ENCODE measurements at places on chromosomes 1 and 21.

DNA sequence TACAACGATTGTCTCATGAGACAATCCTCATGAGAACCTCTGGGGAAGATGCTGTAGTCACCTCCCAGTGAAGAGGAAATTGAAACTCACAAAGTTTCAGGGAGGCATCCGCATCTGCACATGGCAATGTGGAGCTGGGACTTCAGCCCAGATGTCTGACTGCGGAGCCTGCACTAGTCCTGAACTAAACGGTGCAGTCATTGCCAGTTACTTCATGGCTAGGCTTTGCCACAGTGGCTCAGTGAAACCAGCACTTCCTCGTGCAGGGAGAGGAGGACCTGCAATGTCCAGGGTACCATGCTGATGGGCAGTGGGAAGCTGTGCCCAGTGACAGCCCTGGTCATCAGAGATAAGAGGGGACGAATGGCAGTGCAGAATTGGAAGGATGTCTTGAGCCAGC lies 40.7 kb upstream of the ETS2 start:
- DNase-seq = no peak

DNA sequence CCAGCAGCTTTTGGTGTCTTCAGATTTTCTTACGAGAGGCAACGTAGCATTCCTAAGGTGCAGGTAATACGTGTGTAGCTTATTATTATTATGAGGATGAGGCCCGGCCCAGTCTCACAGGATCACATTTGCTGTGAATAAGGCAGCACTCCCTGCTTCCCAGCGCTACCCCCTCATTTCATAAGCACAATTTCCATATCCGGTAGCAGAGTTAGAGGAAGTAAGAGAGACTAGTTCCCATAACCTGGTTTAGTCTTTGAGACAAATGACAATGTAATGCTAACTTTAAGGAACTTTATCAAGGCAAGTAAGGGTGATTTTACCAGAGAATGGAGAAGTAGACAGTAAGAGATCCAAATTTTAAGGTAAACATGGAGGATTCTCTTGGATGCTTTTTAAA lies 14.6 kb upstream of the LMO4 start:
- no peak for DNase-seq

DNA sequence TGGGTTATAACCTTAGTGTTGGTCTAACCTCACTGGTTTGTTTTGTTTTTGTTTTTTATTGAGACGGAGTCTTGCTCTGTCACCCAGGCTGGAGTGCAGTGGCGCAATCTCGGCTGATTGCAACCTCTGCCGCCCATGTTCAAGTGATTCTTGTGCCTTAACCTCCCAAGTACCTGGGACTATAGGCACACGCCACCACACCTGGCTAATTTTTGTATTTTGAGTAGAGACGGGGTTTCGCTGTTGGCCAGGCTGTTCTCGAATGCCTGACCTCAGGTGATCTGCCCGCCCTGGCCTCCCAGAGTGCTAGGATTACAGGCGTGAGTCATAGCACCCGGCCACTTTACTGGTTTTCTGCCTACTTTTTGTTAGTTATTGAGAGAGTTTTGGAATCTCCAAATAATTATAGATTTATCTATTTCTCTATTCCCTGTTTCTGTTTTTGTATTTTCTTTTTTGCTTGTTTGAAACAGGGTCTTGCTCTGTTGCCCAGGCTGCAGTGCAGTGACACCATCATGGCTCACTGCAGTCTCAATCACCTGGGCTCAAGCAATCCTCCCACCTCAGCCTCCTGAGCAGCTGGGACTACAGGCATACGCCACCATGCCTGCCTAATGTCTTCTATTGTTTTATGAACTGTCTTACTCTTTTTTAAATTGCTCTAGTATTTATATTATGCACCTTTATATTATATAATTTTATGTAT lies 21.4 kb downstream of the SMG7 start:
- DNase-seq = no peak

DNA sequence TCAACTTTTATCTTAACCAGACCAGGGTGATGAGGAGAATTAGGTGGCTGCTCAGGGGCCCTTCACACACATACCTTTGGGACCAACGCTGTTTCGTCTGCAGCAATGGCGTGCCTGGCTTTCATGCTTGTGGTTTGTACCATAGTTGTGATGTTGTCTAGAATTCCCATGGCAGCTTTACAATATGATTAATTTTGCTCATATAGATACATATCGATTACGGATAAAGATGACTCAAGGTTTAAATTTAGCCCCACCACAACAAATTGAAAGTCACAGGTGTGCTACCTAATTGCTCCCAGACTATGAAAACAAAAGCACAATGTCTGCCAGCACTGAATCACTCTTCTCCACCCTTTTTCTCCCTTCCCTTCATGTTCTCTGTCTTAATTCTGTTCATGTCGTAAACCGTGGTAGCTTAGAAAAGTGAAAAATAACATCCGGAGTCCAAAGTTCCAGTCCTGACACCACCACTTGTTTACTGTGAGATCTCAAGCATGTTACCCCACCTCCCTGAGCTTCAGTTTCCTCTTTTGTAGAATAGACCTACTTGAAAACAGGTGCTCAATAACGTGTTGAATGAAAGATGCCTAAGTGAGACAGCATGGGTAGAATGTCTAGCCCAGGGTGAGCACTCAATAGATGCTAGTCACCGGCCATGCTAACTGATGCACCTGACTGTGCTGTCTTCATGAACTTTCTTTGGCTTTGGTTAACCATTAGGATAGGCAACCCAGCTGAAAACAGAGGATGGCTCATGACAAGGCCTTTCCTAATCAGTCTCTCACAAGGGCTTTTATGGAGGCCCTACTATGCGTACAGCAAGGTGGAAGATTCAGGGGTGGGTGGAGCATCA lies 22.1 kb upstream of the JUN start:
- no peak for DNase-seq

DNA sequence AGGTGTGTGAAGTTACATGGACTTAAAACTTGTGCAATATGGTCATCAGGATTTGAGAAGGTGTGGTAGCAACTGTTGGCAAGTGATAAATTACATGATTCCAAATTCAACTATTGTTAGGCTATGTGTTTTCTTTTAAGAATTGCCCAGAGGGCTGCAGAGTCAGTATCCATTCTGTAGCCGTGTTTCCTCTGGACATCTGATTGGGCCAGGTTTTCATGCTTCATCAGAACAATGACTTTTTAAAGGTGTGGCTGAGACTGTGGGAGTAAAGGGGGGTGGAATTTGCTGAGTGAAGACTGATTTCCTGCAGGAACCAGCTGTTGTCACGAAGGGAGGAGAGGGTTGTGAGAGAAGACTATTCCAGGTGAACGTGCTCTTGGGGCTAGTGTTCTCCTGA lies 1.7 kb upstream of the HRNR start:
- DNase-seq = no peak

DNA sequence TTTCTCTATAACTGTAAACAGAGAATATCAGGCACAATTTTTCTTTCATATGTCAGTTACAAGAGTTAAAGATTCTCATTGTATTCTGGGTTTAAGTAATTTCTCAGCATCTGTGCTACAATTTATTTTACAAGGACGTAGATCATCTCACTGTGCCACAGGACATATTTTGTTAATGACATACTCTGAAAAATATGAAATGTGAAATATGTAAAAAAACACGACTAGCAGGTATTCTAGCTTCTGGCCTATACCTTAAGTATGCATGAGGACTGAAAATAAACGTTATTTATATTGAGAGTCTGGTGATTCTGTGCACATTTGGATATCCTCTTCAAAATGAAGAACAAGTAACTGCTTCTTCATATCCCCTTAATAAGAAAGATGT lies 308.8 kb downstream of the BRINP3 start:
- no peak for DNase-seq

GRCh38 chr1:118890851-118891384 lies 97.2 kb downstream of the TBX15 start:
- DNase-seq = no peak

DNA sequence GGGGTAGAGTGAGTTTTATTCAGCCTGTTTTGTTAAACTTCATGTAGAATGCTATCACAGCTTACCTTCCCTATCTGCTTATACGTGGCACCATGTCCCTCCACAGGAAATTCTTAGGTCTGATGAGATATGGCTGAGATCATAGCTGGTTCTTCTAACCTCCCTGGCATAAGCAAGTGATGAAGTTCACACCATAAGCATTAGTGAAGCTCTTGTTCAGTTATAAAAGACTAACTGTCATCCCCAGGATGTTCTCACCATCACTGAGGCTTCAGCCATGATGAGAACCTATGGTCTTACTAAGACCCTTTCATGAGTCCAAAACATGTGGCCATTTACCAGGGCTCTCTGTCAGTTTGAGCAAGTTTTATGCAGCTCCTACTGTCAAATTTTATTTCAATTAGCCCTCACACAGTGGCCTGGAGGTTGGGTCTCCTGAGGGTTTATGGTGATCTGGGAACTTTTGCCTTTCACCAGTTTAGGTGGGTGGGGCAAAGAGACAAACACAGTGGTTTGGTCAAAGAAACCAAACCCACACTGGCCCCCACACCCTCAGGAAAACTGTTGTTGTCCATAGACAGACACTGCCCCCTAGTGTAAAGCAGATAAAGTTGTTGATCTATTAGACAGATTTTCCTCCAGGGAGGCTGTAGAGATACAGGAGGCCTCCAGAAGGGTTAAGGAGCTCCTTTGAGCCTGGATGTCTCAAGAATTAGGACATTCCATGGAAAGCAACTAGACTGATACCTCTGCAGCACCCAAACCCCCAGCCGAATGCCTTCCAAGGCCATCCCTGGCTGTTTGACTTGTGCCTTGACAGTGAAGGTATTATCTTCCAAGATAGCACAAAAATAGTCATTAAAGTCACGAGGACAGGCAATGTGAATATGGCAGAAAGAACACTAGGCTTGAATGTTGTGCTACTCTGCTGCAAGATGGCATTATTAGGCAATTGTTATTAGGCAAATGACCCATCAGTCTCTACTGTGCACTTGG lies 5.0 kb downstream of the SLC22A15 start:
- no peak for DNase-seq

GRCh38 chr1:51976846-51977602 lies 13.5 kb downstream of the RAB3B start:
- DNase-seq = no peak

DNA sequence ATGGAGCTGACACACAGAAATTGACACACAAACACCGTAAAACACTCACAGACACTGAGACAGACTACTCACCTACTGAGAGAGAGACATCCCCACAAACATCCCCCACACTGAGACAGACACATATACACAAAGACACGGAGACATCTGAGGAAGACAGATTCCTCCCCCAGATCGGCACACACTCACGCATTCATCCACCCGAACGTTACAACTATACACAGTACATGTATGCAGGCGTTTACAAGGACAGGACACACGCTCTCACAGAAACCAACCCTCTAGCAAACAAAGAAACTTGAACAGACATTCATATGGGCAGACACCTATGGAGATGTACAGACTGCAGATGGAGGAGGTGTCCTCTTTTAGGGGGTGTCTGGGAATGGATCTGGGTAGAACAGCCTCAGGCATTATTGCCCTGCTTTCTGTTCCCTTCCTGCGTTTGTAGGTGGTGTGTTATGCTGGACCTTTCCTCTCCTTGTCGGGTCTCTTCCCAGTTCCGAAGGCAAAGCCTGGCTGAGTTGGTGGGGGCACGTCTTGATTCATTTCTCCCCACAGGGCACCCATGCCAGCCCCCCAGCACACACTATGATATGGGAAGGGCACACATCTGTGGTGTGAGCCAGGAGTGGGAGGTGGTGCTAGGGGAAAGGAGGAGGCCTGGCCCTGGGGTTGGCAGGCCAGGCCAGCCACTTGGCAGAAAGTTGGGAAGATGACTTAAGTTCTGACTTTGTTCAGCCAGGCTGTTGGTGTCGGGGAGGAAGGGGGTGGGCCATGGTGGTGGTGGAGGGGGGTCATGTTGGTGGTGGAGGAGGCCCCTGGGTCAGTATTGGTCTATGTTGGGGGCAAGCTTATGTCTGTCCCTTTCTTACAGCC lies 1.5 kb downstream of the KIRREL1 start:
- no peak for DNase-seq

- DNase-seq = no peak
Observed at GRCh38 chr21:36909901-36910561, 56.4 kb downstream of the HLCS start.

- no peak for DNase-seq
Observed at GRCh38 chr1:81738875-81739274, 61.9 kb upstream of the ADGRL2 start.

GRCh38 chr1:28160782-28161266 lies 15.7 kb downstream of the PTAFR start:
- no peak for DNase-seq

GRCh38 chr1:23555986-23556634 lies 3.2 kb downstream of the ID3 start:
- DNase-seq = no peak

DNA sequence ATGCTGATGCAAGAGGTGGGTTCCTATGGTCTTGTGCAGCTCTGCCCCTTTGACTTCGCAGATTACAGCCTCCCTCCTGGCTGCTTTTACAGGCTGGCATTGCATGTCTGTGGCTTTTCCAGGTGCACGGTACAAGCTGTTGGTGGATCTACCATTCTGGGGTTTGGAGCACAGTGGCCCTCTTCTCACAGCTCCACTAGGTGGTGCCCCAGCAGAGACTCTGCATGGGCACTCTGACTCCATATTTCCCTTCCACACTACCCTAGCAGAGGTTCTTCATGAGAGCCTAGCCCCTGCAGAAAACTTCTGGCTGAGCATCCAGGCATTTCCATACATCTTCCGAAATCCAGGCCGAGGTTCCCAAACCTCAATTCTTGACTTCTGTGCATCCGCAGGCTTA lies 989.0 kb downstream of the PLA2G4A start:
- no peak for DNase-seq

DNA sequence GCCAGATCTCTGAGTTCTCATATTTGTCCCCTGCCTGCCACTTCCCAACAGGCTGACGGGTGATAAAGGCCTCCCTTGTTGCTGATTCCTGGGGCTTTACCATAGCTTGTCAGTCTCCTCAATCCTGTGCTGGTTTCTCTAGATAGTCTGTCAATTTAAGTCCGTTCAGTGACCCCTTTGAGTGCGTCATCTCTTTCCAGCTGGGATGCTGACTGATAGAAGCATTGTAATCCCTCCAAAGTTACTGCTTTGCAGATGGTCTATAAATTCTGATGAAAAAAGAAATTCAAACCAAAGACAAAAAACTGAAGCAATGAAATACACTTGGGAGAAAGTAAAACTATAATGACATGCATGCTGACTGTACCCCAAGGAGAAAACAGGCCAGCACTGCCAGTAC lies 28.3 kb downstream of the RHOU start:
- DNase-seq = no peak

Data from iPS DF 6.9 (cell line).